ENCODE measurements at places on chromosomes 13 and 19.

DNA sequence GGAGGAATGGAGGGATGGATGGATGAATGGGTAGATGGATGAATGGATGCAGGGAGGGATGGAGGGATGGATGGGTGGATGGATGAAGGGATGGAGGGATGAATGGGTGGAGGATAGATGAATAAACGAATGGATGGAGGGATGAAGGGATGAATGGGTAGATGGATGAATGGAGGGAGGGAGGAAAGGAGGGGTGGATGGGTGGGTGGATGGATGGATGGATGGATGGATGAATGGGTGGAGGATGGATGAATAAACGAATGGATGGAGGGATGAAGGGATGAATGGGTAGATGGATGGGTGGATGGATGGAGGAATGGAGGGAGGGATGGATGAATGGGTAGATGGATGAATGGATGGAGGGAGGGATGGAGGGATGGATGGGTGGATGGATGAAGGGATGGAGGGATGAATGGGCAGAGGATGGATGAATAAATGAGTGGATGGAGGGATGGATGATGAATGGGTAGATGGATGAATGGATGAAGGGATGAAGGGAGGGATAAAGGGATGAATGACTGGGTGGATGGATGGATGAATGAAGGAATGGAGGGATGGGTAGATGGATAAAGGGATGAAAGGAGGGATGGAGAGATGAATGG lies 33.0 kb upstream of the TPM4 start:
- no peak for DNase-seq

GRCh38 chr13:33109801-33110200 lies 93.6 kb downstream of the KL start:
- DNase-seq = no peak

- DNase-seq = no peak
Observed at GRCh38 chr19:53600217-53600616, 31.6 kb upstream of the DPRX start.

GRCh38 chr13:50884265-50884664 lies 25.3 kb upstream of the RNASEH2B start:
- no peak for DNase-seq

- DNase-seq = no peak
Observed at GRCh38 chr19:2984215-2984528, 6.8 kb downstream of the TLE6 start.

GRCh38 chr13:92143766-92144165 lies 745.3 kb downstream of the GPC5 start:
- DNase-seq = no peak
